Thoracic aorta (tissue), 2 donors: ENCODE measurements at places on chromosomes 3 and 15.

DNA sequence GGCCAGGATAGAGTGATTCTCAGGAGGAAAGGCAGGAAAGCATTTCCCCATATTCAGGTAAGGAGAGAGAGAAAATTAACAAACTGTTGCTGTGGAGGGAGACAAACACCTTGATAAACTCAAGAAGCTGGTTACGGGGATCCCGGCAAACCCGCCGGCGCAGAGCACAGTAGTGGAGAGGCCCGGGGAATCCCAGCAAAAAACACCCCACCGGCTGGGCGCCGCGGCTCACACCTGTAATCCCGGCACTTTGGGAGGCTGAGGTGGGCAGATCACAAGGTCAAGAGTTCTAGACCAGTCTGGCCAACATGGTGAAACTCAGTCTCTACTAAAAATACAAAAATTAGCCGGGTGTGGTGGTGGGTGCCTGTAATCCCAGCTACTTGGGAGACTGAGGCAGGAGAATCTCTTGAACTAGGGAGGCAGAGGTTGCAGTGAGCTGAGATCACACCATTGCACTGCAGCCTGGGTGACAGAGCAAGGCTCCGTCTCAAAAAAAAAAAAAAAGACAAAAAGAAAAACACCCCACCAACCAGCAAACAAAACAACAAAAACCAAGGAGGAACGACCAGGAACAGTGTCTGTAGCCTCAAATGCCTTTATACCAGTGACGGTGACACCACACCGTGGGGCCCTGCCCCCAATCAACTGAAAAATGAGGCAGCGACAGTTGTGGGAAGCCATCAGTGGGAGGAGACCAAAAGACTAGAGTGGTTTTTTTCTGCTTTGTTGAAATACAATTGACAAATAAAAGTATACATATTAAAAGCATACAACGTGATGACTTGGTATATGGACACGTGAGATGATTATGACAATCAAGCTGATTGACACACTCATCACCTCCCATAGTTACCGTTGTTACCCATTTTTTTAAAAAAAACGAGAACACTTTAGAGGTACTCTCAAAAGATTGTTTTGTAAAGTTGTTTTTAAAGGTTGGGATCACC, 40.2 kb upstream of the IDH2 start:
- no peak for DNase-seq

DNA sequence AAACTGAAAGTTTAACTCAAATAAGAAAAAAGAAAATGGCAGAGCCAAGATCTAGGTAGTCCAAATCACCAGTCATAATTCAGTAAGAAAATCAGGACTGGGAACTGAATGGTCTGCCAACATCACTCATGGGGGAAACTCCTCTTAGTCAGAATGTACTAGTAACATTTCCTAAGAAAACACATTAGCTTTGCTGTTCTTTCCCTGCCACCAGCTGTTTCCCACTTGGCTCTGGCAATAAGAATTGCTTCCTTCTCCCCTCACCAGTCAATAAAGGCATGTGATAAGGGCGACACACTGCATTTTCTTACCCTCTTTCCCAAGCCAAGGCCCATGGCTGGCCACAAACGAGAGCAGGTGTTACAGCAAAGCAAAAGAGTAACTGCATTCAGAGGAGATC, 46.1 kb downstream of the PIK3R4 start:
- no peak for DNase-seq

DNA sequence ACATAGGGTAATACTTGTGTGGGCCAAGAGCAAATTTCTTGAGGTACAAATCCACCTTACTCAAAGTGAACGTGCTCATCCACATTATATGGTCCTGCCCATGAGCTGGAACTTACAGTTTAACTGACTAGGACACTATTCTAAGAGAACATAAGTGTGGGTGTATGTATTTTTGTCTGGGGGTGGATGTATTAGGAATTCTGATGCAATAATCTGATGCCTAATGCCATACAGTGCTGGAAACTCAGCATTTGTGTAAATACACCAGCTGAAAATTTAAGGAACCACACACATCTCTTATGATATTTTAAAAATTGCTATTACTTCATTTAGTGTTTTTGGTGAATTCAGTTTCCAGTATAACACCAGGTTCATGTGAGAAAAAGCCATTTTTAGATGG, 1350.7 kb downstream of the ZPLD1 start:
- no peak for DNase-seq

DNA sequence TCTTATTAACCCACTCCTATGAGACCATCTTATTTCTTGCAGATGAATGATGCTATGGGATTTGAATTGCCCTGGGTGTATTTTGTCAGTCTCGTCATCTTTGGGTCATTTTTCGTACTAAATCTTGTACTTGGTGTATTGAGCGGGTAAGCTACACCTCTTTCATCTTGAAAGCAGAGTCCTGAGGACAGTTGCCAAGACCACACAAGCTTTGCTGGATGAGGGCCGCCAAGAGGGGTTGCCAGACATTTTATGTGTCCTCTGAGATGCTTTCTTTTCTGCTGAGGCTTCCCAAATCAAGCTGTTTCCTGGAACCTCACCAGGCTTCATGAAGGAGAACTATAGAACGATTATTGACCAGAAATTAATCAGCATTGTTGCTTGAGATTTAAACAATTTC, 173.2 kb downstream of the CHDH start:
- no peak for DNase-seq

DNA sequence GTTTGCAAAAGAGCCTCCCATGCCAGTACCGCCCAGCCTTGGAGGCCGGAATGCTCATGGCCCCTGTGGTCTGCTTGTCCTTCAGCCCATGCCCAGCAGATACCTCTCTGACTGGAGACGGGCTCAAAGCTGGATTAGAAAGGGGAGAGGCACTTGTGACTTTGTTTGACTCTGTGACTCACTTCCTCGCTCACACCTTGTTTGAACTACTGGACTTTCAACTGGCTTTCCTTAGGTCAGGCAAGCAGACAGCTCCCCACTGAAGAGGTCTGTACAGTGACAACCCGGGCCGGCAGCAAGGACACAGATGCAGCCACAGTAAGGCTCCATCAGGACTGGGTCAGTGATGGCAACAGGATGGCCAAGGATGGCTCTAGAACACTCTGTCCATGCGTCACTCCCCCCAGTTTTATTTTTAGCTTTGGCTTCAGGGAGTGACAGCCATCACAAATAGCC, 98.6 kb upstream of the ABHD17C start:
- DNase-seq: no peak

DNA sequence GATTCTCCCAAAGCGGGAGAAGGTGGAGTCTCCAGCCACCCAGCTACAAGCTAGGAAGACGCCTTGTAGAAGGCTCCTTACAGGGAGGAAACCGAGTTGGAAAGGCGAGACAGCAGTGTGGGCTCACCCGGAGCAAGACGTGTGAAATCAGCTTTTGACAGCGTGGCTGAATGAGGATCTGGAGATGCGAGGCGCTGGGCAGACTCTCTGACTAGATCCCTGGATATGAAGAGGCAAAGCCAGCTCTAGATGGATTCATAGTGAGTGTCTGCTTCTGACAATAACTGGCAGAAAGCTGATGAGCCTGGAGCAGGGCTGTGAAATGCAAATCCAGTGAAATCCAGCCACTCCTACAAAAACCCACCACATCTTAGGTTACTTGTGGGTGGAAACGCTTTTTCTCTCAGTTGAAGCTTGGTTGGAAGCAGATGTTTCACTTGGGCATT, 41.0 kb downstream of the GOLGA6A start:
- no peak for DNase-seq

DNA sequence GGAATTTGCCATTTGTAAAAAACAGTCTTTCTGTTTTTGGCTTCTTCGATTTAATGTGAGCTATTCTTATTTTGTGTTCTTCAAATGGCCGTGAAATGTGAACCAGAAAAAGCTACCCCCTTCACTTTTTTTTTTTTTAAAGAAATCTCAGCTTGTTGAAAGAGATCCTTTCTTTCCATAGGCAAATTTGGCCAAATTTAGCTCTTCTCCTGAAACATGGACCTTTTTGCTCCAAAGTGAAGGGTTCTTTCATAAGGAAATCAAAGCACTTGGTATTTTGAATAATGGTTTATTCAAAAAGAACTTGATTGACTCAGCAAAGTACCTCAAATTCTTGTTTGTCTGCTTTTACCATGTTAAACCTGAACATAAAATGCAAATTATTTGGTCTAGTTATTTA, 10.1 kb downstream of the RCN2 start:
- DNase-seq: no peak

DNA sequence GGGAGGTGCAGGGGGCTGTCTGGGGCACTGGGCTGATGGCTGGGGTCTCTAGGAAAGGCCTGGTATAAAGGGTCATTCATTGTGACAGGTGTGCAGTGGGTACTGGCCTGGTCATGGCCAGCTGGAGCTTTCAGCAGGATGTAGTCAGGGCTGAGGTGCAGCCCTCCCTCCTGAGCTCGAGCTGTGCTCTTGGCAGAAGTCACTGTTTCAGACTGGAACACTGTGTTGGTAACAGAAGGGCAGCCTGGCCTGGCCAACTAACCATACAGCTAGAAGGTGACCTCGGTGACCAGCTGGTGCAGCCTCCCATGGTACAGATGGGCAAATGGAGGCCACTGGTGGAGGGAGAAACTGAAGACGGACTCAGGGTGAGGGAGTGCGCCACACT, 34.4 kb upstream of the LCTL start:
- no peak for DNase-seq

GRCh38 chr3:52866427-52866826, 30.9 kb downstream of the STIMATE start:
- no peak for DNase-seq

DNA sequence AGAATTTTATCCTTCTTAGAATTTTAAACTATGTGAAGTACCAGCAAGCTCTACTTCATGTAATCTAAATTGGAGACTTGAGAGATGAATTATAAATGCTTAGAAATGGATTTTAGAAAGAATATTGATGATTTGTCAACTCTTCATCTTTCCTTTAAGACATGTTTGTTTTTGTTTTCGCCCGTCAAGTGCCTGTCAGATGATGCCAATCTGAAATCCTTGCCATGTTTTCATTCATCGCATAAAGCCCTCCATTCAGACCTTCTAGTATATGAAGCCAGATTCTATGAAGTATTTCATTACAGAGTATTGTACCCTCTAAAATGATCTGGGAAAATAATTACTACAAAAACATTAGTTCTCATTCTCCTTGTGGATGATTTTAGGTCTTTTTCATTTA, 223.2 kb upstream of the SOX2 start:
- no peak for DNase-seq

GRCh38 chr15:81091889-81092558, 42.0 kb upstream of the CFAP161 start:
- DNase-seq: no peak

DNA sequence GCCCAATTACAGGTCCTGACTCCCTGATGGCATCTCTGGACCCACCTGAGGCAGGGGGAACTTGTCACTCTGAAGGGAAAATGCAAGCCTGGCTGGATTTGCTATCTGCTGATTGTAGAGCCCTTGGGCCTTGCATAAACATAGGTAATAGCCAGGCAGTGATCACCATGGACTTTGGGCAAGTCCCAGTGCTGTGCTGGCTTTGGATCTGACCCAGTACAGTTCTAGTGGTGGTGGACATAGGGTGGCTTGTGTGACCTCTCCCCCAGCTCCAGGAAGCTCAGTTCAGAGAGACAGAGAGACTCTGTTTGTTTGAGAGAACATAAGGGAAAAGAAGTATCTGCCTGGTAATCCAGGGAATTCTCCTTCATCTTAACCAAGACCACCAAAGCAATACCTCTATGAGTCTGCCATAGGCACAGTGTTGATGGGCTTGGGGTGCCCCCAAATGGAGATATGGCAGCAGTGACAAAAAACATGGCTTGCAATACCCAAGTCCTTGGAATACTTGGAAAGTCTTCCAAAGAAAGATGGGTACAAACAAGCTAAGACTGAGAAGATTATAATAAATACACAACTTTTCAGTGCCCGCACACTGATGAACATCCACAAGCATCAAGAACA, 348.5 kb downstream of the PYDC2 start:
- no peak for DNase-seq

DNA sequence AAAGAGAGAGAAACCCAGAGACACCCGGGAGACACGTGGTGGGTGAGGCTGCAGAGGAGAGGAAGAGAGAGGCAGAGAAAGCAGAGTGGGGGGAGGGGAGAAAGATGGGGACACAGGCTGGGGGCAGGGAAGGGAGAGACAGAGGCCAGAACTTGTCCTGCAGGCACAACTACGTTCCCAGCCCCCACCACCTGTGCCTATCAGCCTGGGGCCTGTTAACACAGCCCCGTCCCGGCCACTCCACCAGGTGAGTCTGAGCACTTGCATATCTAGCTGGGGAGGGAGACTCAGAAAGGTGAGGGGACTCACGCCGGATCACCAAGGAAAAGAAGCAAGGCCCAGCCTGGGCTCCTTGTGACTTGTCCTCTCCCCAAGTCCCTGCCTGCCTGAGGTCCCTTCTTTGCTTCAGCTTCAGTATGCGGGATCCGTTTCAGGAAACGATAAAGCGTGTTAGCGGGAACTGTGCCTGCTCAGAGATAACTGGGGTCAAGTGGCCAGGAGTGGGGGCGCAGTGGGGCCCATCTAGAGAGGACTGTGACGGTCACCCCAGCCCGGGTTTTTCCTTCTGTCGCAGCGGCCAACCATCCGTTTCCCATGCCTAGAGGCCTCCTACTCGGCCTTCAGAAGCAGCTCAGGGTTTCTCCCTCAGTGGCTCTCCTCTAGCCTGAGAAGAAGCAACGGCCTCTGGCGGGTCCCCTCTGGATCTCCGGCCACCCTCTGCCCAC, 10.3 kb downstream of the LINGO1 start:
- DNase-seq: no peak

DNA sequence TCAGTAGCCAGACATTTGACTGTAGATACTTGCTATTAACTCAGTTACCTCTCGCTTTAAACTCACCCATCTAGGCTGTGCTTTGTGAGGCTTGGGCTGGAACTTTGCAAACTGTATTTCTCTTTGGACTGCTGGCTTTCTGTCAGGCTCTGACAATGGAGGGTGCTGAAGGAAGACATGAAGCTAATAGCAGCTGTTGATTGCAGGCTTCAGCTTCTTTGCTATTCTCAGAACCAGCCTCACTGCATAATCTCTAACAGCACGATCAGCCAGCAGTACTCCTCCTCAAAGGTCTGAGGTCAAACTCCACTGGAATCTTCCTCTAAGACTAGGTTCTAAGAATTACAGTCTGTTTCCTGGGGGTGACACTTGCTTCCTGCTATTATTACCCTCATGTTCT, 295.6 kb downstream of the ZBBX start:
- DNase-seq: no peak

DNA sequence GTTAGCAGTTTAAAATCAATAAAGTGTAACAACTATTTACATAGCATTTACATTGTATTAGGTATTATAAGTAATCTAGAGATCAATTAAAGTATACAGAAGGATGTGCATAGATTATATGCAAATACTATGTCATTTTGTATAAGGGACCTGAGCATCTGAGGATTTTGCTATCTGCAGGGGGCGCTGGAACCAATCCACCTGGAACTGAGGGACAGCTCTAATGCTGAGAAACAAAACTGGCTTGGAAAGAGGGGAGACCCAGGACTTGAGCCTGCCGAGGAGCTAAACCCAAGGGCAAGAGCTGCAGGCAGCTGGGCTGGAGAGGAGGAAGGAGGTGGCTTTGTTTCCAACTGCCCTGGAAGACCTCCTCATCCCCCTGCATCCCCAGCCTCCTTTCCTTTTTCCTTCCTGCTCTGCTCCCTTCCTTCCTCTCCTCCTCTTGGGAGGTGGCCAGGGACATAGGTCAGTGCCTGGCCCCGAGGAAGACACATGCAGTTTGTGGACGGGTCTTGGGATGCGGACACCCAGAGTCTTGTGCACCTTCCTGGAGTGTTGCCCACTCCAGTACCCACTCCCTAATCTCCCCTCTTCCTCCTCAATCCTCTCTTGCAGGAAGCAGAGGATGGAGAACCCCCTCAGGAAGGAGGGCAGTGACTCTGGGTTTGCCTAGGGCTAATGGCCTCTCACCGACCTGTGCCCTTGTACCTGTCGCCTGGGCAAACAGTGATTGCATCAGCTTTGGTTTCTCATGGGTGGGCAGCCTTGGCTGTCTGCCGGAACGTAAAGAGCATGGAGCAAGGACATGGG, 825 bp upstream of the RTP3 start:
- no peak for DNase-seq
